Astrocyte (in vitro differentiated cells and primary cell): ENCODE measurements at places on chromosomes 3 and 15. TPM values are rescaled to one million over a fixed set of nuclear protein-coding genes. Genes with fewer than 3 reads are reported as not detected.

The ISL2 gene
- 1.3 and 2.1 TPM in 2 replicates for total RNA-seq

The SPINT1 gene
- total RNA-seq: 30.1 and 40.3 TPM in 2 replicates

The BFSP2 gene
- not detected in 2 replicates for total RNA-seq

The ITIH4 gene
- total RNA-seq: 2.8 and 5.3 TPM in 2 replicates

The ZBTB38 gene
- total RNA-seq: 57.6 and 60.7 TPM in 2 replicates

The EPHA3 gene
- 5.0 and 6.9 TPM in 2 replicates for total RNA-seq

The CPB1 gene
- total RNA-seq: not detected in 2 replicates

The KLF13 gene
- total RNA-seq: 31.0 and 33.6 TPM in 2 replicates

The SCN11A gene
- 0.07 and 0.20 TPM in 2 replicates for total RNA-seq

The LRRC34 gene
- total RNA-seq: 1.0 and 1.3 TPM in 2 replicates

The SOX2 gene
- 5.2 and 6.5 TPM in 2 replicates for total RNA-seq

The ATP13A5 gene
- not detected in 2 replicates for total RNA-seq

The SAMD7 gene
- not detected in 2 replicates for total RNA-seq

The RHCG gene
- 0.18 TPM in 1 of 2 replicates, not detected in the other for total RNA-seq

The ZPLD1 gene
- 0.45 and 0.60 TPM in 2 replicates for total RNA-seq

The CMTM7 gene
- total RNA-seq: 19.7 and 23.9 TPM in 2 replicates

The USP8 gene
- 54.5 and 65.9 TPM in 2 replicates for total RNA-seq

The FAM98B gene
- 15.5 and 21.6 TPM in 2 replicates for total RNA-seq

The RHO gene
- total RNA-seq: not detected in 2 replicates

The MRPL47 gene
- total RNA-seq: 45.9 and 47.1 TPM in 2 replicates

The RBP2 gene
- total RNA-seq: not detected in 2 replicates

The WNT5A gene
- 45.8 and 66.2 TPM in 2 replicates for total RNA-seq

The SHC4 gene
- 2.7 and 3.7 TPM in 2 replicates for total RNA-seq

The ERICH6 gene
- 0.09 TPM in 1 of 2 replicates, not detected in the other for total RNA-seq

The TMCO5A gene
- not detected in 2 replicates for total RNA-seq

The SUCNR1 gene
- total RNA-seq: 0.17 TPM in 1 of 2 replicates, not detected in the other
